ENCODE measurements at places on chromosomes 1 and 21.

- DNase-seq = no peak
These were observed 1.9 kb downstream of the ADARB1 start for GRCh38 chr21:45076245-45076711.

- no peak for DNase-seq
These were observed 215.4 kb downstream of the ASTN1 start for GRCh38 chr1:176949033-176949662.

DNA sequence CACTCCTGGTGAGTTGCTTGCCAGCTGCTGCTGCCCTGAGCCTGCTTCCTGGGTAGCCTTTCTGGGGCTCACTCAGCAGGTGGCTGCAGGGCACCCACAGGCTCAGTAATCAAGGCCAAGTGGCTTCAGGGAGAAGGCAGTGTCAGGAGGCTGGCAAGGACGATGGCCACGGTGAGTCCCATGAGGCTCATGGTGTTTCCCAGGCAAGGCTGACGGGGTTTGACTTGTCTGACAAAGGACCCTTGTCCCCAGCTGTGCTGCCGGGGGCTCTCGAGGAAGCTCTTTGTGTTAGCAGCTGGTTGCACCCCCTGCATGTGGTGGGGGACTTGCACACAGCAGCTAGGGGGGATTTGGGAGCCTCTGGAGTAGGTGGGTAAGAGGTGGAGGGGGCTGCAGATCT lies 190.5 kb upstream of the C1orf174 start:
- DNase-seq = no peak

DNA sequence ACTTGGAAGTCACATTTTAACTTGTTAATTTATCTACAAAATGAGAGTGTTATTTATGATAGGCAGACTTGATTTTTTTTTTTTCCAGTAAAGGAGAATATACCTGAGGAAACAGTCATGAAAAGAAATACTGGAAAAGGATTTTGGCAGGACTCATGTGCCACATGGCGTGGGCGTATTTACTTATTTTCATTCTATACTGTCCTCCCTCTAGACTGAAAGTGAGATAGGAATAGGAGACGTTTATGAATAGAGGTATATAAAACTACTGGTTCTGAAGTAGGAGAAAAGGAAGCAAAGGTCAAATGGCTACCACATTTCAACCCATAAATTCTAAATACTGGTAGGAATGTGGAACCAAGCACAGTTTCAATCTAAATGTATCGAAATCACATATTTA lies 94.8 kb upstream of the MPC2 start:
- DNase-seq = no peak

DNA sequence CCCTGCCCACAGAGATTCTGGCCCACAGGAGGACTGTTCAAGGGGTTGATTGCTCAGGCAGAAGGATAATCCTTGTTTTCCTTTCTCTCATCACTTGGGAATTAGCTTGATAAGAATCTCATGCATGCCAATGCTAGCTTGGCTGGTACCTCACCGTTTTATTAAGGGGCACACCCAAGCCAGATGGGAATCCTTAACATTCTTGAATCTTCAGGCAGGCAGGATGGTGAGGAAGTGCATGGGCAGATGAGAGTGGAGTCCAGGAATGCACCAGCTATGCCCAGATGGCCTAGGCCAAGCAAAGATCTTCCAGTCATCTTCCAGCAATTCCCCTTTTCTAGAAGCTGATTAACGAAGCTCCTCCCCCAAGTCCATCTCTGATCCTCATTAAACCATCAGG lies 4.1 kb upstream of the LCE7A start:
- no peak for DNase-seq

DNA sequence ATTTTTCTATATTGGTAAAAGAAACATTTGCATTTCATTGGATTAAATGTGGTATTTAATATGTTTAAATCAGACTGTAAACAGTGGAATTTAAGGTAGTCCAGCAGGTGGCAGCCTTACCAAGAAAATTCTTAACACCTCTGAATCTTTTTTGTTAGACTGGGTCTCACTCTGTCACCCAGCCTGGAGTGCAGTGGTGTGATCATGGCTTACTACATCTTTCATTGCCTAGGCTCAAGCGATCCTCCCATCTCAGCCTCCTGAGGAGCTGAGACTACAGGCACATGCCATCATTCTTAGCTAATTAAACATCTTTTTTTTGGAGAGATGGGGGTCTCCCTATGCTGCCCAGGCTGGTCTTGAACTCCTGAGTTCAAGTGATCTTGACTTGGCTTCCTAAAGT lies 98.8 kb downstream of the RABGAP1L start:
- DNase-seq = peak; percentile 21

- peak; percentile 83 for DNase-seq
These were observed 98.9 kb upstream of the BACE2 start for GRCh38 chr21:41068967-41069642.

GRCh38 chr1:230174471-230175162 lies 107.6 kb downstream of the GALNT2 start:
- no peak for DNase-seq

GRCh38 chr21:29371464-29371863 lies 72.7 kb downstream of the BACH1 start:
- DNase-seq = no peak

GRCh38 chr1:145936247-145936646 lies 9.0 kb upstream of the RBM8A start:
- DNase-seq = no peak

- no peak for DNase-seq
These were observed 771 bp downstream of the ABCD3 start for GRCh38 chr1:94418664-94419655.

- DNase-seq = no peak
These were observed 6.8 kb upstream of the IL24 start for GRCh38 chr1:206890125-206891060.

- no peak for DNase-seq
These were observed 159.6 kb upstream of the COL11A1 start for GRCh38 chr1:103267893-103268292.
